ENCODE measurements at places on chromosomes 11 and 22.

- no peak for DNase-seq
Measured at GRCh38 chr11:111307472-111308108, 9.2 kb downstream of the POU2AF3 start.

DNA sequence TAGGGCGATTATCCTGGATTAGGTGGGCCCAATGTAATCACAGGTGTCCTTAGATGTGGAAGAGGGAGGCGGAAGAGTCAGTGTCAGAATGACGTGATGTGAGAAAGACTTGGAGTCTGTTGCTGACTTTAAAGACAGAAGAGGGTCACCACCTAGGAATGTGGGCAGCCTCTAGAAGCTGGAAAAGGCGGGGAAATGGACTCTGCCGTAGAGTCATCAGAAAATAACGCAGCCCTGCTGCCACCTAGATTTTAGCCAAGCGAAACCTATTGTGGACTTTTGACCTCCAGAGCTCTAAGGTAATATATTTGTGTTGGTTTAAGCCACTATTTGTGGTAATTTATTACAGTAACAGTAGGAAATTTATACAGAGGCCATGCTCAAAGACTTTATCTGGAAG, 4.8 kb downstream of the DDX10 start:
- DNase-seq: no peak

DNA sequence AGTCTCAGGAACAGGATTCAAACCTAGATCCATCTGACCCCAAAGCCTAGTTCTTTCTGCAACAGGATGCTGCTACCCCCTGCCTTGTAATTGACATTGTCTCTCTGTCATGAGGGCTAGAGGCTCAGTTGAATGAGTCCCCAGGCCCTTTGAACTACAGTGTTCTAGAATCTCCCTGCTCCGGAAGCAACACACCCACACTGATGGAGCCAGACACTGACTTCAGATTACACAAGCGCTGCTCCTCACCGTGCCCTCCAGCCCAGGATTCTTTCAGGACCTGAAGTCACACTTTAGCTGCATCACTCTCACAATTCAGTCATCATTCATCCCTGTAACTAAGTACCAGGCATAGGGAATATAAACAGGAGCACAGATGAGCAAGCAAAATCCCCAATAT, 69.6 kb downstream of the RAB30 start:
- DNase-seq: no peak

DNA sequence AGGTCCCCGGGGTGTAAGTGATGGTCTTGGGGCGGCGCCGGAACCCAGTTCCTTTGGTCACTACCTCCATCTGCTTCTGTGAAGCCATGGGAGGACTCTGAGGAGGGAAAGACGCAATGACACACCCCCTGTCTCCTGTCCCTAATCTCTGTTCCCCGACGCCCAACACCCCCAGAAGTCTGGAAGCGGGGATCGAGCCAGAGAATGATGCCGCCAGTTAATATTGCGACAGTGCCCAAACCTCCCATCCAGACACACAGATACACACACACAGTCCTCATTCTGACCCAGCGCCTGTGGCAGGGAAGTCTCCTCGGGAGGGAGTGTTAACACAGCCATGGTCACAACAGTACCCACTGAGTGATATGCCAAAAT, 352 bp downstream of the C22orf23 start:
- no peak for DNase-seq

Measured in activated gamma-delta T cell (primary cell).